ENCODE measurements at places on chromosomes 3 and 15. TPM values are rescaled to one million over a fixed set of nuclear protein-coding genes. Genes with fewer than 3 reads are reported as not detected.

DNA sequence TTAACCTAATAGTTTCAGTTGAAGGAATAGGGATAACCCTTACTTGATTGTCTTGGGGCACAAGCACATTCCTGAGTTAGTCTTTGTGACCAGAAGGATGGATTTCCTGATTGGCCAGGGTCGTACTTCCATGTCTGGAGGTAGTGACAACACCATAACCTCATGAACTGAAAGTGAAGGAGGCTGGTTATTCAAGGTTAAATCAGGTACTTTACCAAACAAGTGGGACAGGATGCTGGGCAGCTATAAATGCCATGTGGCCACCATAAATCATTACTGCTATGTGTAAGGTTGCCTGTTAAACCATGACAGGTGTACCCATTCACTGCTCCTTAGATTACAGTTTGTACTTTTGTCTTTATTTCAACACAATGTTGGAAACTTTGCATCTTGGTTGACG, 128.3 kb upstream of the SAMMSON start:
- no peak for DNase-seq

DNA sequence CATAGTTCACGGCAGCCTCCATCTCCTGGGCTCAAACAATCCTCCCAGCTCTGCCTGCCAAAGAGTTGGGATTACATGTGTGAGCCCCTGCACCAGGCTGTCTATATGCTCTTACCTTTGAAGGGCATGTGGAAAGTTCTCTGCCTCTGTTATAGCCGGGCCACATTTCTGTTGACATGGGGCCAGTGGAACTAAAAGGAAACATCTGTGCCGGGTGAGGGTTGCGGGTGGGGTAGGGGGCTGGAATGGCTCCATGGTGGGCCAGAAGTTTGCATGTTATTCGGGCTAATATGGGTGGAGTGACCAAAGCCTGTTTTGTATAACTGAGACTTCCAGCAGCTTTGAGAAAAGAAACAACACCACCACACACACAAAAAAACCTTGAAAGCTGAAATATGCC, 8.3 kb upstream of the CLEC3B start:
- no peak for DNase-seq

DNA sequence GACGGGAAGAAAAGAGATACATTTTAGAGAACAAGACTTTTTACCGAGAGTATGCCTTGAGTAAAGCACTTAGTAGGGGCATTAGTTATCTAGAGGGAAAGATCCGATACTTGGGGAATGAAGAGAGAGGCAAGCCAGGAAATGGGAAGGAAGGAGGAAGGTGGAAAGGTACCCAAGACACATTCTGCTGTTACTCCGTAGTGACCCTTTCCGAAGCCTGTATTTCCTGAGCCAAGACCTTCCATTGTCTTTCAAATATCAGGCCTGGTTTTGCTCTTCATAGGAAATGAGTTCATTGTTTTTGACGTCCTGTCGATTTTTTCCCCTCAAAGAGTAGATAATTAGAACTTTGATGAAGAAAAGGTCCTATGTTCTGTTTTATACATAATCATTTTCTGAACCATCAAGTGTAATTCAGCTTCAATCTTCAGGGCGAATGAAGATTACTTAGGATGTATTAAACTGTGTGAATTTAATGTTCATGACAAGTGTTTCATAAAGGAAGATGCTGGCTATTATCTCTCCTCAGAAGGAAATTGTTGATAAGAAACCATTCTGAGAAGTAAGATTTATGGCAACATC, 95.7 kb downstream of the PPM1L start:
- DNase-seq = no peak

- DNase-seq = no peak
Observed at GRCh38 chr3:6799264-6799915, 61.5 kb upstream of the GRM7 start.

DNA sequence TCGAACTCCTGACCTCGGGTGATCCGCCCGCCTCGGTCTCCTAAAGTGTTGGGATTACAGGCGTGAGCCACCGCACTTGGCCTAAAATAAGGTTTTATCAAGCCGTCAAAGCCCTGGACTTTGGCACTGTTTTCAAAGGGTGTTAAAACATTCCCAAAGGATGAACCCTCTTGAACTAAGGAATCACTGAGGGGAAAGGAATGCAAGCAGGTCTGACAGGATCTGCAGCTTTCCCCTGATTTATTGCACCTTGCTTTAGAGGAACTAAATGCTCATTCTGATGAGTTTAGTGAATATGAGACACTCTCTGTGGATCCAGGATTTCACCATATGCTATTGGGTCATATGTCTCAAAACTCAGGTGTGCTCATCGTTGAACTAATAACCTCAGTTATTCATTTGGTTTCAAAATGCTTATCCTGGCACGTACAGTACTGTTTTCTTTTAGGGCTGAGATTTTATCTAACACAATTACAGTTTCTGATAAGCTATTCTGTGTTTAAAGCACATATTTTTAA, 63.0 kb upstream of the TSC22D2 start:
- DNase-seq = no peak

GRCh38 chr3:161927131-161927530, 430.5 kb downstream of the OTOL1 start:
- no peak for DNase-seq

GRCh38 chr15:43267439-43267838, 711 bp upstream of the TGM5 start:
- no peak for DNase-seq

DNA sequence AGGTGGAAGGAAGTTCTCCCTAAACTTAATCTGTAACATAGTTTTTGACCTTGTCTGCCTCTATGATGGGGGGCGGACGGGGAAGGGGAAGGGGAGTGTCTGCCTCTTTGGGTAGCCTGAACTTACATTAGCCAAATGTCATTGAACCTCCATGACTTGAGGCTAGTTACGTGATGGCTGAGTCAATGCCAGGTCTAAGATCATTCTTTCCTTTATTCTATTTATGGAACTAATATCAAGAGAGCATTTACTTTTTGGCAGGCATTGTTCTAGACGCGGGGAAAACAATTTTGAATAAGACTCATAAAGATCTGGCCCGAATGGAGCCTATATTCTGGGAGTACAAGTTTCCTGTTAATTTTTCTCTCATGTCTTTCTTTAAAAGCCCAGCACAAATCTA, 340.7 kb upstream of the C2CD4B start:
- DNase-seq = no peak

DNA sequence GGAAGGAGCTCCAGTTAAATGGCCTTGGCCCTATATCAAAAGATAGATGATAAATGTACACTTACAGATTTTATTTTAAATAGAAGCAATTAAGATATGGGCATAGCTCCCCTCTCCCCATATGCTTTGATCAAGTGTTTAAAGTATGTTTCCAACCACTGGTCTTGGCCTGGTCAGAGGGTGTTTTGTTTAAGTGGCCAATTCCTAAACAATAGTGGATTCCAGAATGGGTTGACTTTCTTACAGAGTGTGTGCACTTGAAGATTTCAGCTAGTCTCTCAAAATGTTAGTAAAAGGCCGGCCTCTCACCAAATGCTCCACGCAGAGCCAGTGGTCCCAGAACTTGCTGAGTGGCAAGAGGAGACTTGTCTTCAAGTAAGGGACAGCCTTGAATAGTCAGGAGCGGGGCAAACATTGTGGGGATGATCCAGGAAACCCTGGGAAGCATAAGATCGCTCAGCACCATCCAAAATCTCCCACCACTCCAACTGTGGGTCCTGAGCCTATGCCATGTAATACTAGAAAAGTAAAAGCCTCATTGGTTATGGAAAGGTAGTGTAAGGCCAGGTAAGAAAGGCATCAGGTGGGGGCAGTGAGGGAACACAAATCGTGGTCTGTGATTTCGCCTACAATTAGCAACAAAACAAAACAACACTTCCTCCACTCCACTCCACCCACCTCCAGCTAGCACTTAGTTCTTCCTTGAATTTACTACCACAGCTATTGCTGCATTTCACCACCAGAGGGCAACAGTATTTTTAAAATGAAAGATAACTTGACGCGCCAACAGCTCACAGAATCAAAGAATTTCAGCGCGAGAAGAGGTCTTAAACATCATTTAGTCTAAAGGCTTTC, 4.8 kb downstream of the RARRES1 start:
- peak; percentile 42 for DNase-seq

DNA sequence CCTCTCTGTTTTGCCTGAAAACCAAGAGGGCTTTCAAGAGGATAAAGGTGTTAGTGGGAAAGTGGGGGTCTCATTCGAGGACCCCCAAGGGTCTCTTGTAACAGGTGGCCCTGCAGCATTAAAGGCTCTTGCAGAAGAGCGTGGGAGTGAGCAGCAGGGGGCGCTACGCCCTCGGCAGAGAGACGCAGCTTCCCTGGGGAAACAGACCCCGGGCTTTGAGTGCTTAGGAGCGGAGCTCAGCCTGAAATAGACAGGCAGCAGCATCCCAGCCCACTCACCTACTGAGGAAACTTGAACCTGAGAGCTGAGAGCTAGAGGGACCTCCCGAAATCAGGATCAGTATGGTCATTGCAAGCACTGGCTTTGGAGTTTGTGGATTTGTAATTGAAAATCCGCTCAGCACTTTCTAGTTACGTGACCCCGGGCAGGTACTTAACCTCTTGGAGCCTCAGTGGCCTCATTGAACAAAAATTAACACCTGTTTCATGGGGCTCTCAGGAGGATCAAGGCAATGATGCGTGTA, 25.7 kb downstream of the RPLP1 start:
- DNase-seq = no peak

GRCh38 chr3:95002438-95003046, 939.7 kb downstream of the NSUN3 start:
- DNase-seq = no peak

GRCh38 chr15:98840053-98840452, 167.5 kb downstream of the PGPEP1L start:
- no peak for DNase-seq

DNA sequence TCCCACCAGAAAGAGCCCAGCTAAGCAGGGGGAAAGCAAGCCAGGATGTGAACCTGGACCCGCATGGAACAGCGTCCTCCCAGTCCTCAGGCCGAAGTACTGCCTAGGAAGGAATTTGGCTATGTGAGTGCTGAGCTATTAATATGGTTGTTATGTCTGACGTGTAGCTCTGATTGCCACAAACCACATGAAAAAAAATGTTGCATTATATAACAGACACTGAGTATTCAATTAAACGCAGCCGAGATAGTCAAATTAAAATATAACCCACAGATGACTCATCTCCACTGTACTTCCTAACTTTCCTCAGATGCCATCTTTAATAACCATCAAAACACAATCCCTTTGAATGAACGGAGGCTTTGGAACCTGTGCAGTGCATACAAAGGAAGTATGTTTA, 111.1 kb downstream of the GABRB3 start:
- no peak for DNase-seq

GRCh38 chr3:36698314-36698713, 66.0 kb downstream of the DCLK3 start:
- DNase-seq = no peak

DNA sequence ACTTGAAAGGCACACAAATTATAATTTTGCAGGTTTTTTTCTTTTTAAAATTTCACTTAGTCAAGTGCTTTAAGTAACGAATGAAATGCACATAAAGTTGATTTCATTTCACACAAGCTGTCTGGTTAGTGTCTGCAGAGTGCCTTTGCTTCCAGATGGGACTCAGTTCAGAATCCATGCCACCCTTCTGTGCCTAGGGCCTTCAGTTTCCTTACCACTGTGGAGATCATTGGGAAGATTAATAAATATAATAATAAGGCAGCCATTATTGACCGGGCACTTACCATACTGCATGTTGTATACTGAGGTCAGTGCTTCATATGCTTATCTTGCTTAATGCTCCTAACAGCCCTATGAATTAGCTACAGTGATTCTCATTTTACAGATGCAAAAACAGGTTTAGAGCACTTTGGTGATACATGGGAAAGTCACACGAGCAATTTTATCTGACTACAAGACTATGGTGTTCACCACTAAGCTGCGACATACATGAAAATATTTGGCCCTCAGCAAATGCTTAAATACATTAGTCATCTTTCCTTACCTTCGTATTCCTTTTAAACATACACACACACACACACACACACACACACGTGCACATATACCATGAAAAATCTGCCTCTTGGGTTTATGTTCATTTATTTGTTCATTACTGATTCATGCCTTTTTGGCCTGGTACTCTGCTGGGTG, 3.1 kb downstream of the NMNAT3 start:
- no peak for DNase-seq

- DNase-seq = no peak
Observed at GRCh38 chr3:57787867-57788623, 31.9 kb downstream of the SLMAP start.

DNA sequence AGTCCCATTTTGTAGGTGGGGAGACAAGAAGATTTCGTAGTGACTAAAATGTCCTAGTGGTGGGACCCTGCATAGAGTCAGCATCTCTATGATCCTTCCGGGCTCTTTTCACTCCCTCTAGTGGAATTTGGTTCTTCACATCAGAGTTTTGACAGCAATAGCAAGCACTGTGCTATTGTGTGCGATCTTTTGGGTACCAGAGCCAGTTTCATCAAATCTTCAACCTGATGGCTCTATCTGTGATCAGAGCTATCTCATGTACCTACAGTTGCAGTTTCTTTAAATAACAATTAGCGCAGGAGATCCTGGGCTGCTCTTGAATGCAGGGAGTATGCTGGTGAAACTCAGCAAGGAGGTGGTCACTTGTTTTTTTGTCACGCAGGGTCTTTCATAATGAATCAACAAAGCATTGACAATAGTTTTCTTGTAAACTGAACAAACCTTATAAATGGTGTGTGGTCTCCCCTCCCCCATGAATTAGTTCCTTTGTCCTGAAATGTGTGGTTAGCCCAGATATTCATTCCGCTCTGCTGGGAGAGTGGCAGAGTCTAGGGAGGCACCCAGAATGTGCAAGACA, 257.2 kb upstream of the SOX2 start:
- DNase-seq = no peak

DNA sequence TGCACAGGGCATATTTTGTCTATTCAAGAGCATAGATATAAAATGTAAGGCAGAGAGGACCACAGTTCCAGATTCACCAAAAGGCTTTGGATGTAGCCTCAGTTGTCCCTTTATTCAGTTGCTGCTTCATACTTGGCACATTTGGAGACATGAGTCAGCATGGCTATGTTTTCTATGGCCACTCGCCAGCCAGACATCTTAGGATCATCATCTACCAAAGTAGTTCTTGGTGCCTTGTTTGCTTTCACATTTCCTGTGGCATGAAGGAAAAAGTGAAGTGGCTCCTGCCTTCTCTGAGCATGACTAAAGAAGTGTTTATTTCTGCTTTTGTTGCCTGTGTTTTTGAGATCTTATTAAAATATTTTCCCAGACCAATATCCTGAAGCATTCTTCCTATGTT, 7.2 kb downstream of the SUSD5 start:
- peak; percentile 81 for DNase-seq

KLHL40 gene
- not detected for total RNA-seq

CHCHD6 gene
- total RNA-seq = 17.6 TPM

TGM5 gene
- total RNA-seq = not detected

MYD88 gene
- 45.6 TPM for total RNA-seq

A4GNT gene
- total RNA-seq = not detected

NANOGP8 gene
- total RNA-seq = not detected

SNTN gene
- total RNA-seq = not detected

CERS3 gene
- not detected for total RNA-seq

CGNL1 gene
- total RNA-seq = 26.7 TPM

VIPR1 gene
- 1.4 TPM for total RNA-seq

CYP1A2 gene
- not detected for total RNA-seq
